Foreskin fibroblast (primary cell): ENCODE measurements at places on chromosomes 4 and X.
A peak's percentile ranks its signal among the peaks of the same experiment; 100 is the strongest.

DNA sequence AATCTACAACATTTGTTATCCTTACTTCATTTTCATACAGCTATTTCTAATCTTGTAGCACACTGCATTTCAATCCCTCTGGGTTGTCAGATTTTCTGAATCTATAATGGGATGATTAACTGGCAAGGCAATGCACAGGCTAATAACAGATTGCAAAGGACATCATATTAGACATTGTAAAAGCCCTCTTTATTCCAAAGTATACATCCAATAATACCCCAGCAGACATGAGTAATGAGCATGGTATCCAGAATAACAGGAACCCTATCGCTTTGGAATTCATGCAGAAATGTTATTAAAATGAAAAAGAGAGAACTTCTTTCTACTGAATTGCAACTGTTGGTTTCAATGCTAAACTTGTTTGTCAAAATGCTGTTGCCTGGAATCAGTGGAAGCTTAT is 122.9 kb downstream of the C4orf33 start:
- peak; percentile 2 for DNase-seq

DNA sequence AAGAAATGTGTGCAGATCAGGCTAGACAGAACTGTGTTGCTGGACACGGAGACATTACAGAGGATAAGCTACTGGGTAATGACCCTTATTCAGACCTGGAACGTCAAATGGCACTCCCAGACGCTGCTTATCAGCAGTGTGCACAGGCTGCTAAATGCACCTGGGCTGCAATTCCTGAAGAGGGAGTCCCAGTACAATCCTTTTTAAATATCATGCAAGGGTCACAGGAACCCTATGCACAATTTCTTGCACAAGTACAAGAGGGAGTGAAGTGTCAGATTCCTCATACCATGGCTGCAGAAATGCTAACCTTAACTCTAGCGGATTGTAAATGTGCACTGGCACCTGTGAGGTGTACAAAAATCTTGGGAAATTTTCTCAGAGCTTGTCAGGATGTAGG is 16.9 kb downstream of the SPIN2B start:
- DNase-seq: no peak

DNA sequence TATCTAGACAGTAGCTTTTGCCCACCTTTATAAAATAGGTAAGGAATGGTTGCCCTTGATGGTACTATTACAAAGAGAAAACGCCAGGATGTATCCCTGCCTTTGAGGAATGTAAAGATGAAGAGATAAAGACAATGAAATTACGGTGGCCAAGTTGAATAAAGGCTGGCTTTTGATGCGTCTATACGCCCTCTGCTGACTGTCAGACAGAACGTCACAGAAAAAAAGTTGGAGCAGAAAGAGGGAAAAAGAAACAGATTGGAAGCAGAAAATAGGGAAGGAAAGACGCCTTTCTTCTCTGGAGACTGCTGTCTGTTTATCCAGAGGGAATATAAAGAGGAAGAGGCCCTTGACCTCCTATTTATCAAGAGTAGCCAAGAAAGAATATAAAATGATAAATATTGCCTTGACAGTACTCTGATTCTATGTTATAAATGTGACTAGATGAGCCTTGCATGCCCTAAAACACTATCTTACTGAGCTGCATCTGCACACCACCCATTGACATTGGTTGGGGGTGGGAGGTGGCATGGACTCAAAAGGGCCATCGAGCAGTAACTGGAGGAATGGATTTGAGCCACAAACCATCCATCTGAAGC is 30.6 kb downstream of the PCDH19 start:
- no peak for DNase-seq

DNA sequence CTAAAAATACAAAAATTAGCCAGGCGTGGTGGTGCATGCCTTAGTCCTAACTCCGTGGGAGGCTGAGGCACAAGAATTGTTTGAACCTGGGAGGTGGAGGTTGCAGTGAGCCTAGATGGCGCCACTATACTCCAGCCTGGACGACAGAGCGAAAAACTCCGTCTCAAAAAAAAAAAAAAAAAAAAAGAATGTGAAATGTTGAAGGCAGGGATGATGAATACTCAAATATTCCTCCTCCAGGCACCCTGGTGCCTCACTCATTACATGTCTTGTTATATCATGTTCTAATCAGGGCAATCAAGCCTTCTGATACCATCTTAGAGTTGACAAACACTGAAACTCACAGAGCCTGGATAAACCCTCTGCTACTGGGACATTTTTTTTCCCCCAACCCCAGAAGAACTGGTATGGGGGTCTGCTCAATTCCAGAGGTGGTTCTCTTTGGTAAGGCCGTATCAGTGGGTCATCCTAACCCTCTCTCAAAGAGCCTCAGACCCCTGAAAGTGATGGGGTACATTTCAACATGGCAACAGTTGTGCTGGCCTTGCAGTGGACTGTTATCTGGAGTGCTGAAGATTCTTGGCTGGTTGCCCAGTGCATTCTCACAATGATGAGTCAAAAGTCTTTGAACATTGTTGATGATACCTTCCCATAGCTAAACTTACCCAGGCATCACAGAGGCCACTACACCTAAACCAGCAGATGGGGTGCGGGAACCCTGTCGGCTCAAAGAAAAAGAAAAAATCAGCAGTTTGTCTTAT is 2.4 kb upstream of the SH3KBP1 start:
- DNase-seq: peak; percentile 78

DNA sequence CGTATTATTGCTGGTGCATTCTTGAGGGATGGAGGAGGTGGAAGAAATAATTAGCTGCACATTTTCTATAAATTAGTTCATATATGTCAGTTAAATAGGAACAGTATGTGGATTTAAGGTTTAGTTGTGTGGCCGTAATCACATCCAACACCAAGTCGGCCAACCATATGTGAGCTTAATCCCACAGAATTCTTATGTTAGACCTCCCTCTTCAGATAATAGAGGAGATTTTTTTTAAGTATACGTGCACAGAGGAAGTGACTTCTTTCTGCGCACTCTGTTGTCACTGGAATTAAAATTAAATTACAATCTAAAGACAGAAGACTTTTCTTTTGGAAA is 2.1 kb downstream of the SEPTIN11 start:
- no peak for DNase-seq

GRCh38 chr4:81659051-81659450 is 187.3 kb upstream of the RASGEF1B start:
- no peak for DNase-seq

- DNase-seq: no peak
Observed at GRCh38 chrX:125151146-125151545, 168.5 kb upstream of the TEX13C start.

DNA sequence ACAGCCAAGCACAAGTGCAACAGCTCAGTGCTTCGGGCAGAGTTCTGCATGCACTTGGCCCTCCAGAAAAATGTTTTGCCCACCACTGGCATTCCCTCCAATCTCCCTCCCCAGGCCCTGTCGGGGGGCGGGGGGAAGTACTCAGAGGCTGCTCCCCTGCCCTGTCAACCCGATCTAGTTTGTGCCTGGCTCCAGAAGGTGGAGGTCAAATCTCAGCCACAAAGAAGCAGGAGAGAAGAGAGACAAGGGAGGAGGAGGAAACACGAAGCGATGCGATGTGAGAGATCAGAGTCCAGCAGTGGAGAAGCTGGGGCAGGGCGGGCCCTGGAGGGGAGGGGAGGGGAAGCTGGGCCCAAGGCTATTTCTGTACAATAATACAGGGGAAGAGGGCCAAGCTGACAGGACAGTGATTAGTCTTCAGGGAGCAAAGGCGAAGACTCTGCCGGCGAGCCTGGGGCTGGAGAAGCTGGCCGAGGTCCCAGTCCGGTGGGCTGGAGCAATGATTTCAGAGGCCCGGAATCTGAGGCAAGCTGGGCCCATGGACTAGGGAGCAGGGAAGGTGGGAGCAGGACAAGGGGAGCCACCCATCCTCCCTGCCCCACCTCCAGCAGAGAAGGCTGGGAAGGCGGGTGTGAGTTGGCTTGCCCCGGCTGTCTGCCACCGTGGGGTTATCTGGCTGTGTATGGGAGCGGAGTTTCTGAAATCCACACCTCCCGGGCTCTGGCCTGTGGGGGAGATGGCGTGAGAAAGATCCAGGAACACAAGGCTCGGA is 167.1 kb downstream of the EFNB1 start:
- no peak for DNase-seq

DNA sequence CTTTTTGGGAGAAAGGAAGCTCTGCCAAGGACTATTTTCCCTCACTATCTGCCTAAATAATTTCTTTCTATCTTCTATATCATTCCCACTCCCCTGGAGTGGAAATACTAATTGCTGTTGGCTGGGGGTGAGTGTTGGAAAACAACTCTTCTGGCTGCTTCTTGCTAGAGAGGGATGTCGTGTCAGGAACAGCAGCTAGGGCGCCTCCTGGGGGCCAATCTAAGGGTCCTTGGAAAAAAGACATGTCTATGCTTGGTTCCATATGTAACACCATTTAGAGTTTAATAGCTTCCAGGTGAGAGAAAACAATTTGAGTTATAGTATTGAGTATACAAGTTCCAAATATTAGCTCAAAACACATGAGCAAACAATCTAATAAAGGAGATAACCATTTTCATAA is 111.3 kb downstream of the MAGEE1 start:
- DNase-seq: no peak

DNA sequence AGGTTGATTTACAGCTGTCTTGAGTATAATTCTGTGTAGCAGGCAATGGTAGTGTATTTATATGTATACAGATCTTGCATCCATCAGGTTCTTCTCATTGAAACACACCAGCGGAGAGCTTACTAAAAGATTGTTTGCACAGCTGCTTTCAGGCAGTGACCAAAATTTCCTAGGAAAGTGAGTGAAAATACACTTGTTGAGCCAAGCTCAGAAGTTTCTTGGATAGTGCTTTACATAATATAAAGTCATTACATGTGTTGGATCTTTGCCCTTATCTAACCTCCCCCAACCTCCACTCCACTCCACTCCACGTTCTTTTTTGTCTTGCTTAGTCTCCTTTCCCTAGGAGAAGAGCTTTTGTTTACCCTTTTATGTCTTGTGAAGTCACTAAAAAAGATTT is 34.1 kb downstream of the CNKSR2 start:
- DNase-seq: no peak

- DNase-seq: peak; percentile 51
Observed at GRCh38 chr4:145887241-145887991, 51.2 kb downstream of the ZNF827 start.

DNA sequence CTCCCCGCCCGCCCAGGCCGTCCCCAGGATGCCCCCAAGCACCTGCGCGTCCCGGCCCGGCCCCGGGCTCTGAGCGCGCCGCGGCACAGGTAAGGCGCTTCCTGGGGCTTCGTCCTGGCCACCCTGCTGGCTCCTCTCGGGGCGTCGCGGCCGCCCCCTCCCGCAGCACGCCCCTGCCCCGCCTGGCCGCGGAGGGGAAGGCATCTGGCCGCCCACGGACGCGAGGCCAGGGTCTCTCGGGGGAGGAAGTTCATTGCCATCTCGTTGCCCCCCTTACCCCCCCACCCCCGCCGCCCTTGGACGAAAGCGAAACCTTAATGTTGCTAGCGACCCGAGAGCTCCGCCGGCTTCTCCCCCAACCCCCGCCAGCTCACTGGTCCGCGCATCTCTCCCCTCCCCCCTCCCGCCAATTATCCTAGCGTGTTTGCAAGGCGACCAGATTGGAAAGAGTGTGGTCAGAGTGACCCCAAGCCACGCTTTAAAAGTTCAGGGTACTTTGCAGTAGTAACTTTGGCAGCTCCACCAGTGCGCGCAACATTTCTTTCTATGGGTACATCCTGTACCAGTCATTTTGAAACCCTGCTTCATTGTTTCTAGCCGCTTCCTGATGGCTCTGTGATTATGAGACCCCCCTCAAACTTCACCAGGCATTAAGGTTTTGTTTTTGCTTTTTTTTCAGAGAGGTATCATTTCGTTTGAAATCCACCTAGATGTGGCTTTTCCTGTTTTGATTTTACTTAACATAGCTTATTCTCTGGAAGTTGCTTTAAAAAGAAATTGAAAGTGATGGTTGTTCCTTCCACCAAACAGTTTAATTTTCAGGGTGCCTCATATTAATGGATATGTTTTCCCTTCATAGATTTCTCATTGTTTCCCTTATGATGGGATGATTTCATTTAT is 626 bp downstream of the TBC1D1 start:
- DNase-seq: peak; percentile 37

DNA sequence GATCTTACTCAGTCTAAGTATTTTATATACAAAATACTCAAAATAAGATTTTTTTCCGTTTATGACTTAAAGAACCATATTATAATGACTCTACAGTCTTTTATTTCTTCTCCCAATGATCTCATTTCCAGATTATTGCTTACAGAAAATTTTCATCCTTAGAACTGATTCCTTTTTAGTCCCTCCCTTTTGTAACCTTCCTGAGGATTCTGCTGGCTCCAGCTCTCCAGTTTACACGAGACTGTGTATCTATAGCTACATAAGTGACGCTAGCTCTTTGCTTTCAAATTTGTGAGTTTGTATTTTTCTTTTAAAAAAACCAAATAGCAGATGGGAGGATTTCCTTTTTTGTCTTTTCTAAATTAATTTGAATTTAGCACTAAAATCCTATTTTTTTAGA is 24.0 kb downstream of the FHDC1 start:
- DNase-seq: no peak

DNA sequence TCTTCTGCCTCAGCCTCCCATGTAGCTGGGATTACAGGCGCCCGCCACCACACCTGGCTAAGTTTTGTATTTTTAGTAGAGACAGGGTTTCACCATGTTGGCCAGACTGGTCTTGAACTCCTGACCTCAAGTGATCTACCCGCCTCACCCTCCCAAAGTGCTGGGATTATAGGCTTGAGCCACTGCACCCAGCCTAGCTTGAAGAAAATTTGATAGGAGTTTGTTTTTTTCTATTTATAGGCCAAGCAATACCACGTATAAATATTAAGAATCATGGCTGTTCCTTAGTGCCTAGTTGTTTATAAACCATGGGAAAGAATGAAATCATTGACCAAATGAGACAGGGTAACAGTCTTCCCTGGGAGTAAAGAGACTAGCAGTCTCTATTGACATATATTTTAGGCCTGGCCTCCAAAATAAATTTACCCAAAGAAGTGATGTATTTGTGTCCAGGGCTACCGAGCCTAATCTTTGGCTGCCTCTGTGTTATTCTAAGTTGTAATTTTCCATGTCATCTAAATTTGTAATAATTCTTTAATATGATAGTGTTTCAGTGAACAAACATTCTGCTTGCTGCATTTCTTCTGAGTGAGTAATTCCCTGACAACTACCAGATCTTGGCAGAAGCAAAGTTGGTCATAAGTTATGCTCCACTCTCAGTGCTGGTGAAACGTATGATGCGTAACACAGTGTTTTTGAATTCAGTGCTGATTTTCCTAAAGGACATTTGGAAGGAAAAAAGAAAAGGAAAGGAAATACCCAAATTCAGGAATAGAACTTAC is 10.3 kb downstream of the PKD2 start:
- peak; percentile 88 for DNase-seq

DNA sequence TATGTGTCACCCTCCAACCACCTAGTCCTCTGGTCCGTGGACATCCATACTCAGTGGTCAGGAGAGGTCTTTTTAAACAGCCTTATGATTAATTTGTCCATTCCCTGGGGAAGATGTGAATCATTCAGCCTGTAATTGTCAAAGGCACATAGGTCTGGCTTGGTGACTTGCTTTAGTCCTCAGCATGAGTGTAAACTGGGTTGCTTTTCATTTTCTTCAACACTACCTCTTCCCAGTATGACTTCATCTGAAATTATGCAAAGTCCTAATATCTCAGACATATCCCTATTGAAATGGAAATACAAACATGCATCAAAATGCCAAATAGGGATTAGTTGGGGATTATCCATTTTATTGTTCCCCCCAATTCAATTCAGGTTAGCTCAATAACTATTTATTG is 208.3 kb upstream of the AMOT start:
- DNase-seq: no peak
